Activated CD8-positive, alpha-beta memory T cell treated with anti-CD3 and anti-CD28 coated beads, Interleukin-2, amount 50 U/mL, for 48 hours (primary cell): ENCODE measurements at places on chromosomes 5 and 9.

GRCh38 chr9:82729991-82730589 lies 332.9 kb downstream of the RASEF start:
- DNase-seq: no peak

DNA sequence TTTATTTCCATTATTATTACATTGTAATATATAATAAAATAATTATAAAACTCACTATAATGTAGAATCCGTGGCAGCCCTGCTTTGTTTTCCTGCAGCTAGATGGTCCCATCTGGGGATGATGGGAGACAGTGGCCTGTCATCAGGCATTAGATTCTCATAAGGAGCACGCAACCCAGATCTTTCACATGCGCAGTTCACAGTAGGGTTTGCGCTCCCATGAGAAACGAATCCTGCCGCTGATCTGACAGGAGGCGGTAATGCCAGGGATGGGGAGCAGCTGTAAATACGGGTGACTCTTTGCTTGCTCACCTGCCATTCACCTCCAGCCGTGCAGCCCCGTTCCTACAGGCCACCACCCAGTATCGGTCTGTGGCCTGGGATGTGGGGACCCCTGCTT lies 1879.3 kb upstream of the WWC1 start:
- DNase-seq: no peak

DNA sequence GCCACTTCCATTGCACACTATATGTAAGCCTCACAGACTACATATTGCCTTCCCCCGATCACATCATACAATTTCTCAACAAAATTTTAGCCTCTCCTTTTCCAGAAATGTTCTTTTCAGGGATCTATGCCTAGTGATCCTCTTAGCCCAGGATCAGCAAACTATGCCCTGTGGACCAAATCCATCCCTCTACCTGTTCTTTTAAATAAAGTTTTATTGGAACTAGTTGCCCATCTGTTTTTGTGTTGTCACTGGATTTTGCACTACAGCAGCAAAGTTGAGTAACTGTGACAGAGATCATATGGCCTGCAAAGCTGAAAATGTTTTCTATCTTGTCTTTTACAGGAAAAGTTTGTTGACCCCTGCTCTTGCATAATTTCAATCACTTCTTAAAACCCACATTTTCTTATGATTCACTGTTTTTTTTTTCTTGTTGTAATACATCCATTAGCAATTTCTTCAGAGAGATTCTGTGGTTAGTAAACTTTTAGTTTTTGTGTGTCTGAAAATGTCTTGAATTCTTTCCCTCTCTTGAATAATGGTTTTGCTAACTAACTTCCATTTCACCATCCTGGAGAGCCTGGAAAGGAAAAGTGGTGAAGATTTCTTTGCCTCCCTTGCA lies 7.1 kb downstream of the TXNDC8 start:
- DNase-seq: no peak

GRCh38 chr9:11946531-11946930 lies 746.7 kb upstream of the TYRP1 start:
- no peak for DNase-seq

- no peak for DNase-seq
Measured at GRCh38 chr9:36165826-36166167, 3.4 kb upstream of the CCIN start.

GRCh38 chr5:78060421-78060820 lies 234.1 kb downstream of the AP3B1 start:
- DNase-seq: no peak

- no peak for DNase-seq
Measured at GRCh38 chr5:81904166-81904565, 67.7 kb upstream of the ATG10 start.

GRCh38 chr9:114126247-114127060 lies 27.4 kb upstream of the KIF12 start:
- DNase-seq: no peak

GRCh38 chr5:143824851-143825720 lies 13.1 kb downstream of the HMHB1 start:
- peak; percentile 93 for DNase-seq

DNA sequence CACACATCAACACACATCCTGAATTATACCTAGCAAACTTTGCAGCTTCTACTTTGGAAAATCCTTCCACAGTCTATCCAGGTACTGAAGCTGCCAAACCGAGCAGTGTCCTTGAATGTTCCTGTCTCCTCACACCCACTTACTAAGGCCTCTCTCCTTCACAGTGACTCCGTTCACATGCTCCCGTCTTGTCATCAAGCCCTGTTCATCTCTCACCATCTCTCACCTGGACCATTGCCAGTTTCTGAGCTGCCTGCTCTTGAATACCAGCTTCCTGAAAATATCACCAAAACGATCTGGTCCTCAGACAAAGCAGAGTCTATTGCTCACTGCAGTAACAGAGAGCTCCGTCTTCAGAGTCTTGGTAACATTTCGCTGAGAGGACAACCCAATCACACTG lies 57.4 kb downstream of the GCNT1 start:
- no peak for DNase-seq

DNA sequence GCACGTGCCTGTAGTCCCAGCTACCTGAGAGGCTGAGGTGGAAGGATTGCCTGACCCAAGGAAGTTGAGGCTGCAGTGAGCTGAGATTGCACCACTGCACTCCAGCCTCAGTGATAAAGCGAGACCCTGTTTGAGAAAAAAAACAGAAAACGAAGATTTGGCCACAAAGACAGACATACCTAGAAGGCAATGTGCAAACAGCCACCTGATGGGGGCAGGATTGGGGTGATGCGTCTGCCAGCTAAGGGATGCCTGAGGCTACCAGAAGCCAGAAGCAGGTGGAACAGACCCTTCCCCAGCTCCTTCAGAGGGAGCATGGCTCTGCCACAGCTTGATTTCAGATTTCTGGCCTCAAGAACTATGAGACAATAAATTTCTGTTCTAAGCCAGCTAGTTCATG lies 2.9 kb downstream of the HIGD2A start:
- DNase-seq: no peak

DNA sequence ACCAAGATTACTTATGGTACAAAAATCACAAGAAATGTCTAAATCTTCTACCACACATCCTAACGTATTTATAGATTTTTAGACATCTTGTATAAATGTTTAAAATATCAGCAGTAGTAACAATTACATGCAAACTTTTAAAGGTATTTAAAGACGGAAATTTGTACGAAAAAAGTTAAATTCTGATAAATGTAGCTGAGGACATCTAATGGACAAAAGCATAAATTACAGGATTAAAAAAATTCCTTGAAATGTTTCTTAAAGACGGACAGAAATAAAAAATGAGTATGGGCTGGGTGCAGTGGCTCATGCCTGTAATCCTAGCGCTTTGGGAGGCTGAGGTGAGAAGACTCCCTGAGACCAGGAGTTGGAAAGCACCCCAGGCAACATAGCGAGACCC lies 15.8 kb downstream of the ERCC8 start:
- DNase-seq: no peak

DNA sequence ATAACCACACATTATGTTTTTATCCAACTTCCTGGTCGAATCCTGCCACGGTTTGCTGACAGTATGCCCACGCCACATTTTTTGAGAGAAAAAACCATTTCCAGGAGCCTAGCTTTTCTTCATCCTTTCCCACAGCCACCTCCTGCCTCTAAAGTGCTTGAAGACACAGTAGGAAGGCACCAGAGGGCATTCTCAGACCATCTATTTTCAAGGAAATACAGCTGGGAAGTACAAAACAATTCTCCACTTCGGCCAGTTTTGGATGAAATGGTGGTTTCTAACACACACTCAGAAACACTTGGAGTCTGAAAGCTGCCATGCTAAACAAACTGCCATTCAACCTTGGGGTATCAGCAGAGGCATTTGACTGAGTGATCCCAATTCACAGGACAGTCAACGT lies 86.3 kb upstream of the RPS23 start:
- DNase-seq: no peak

- DNase-seq: no peak
Measured at GRCh38 chr5:1669276-1670155, 130.1 kb downstream of the MRPL36 start.
